T-helper 22 cell (primary cell): ENCODE measurements at places on chromosomes 4 and X.

DNA sequence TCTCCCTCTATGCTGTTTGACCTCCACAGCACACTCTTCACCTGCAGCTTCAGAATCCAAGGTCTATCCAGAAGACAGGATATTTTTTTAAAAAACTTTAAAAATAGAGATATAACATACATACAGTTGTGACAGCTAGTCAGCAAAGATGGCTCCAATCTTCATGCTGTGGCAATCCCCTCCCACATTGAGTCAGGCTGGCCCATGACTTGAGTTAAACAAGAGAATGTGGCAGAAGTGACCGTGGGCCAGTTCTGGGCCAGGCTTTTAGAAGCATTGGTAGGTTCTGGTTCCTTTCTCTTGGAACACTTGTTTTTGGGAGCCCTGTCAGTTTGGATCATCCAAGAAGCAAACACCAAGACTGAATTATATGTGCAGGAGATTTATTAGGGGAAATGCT, 36.1 kb upstream of the REPS2 start:
- no peak for DNase-seq

- DNase-seq = no peak
These were observed 450.0 kb downstream of the PDGFC start for GRCh38 chr4:156521631-156522030.

DNA sequence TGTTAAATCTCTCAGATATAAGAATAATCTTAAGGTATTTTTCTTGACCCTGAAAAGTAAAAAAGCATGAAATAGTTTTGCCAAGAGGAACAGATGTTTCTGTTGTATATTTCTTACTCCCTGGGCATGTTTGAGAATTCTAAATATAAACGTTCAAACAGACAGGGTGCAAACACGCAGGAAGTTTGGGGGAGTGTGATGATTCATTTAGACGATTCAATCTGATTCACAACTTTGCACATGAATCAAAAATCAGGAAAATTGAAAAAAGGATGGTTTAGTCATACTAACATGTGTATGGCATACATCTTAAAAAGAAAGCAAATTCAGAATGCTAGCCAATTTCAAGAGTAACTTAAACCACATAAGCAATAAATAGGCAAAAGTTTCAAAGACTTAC, 340.3 kb upstream of the GRID2 start:
- no peak for DNase-seq

GRCh38 chr4:6492027-6492590, 19.7 kb upstream of the PPP2R2C start:
- DNase-seq = no peak

- DNase-seq = no peak
These were observed 8.4 kb upstream of the MAB21L2 start for GRCh38 chr4:150573534-150573933.

GRCh38 chrX:6120329-6120728, 108.3 kb downstream of the NLGN4X start:
- DNase-seq = no peak

- no peak for DNase-seq
These were observed 295.2 kb upstream of the AGA start for GRCh38 chr4:177737387-177737940.

- DNase-seq = no peak
These were observed 210.7 kb upstream of the PRPS2 start for GRCh38 chrX:12580548-12580947.

GRCh38 chr4:185638093-185638492, 102.8 kb upstream of the PDLIM3 start:
- no peak for DNase-seq

DNA sequence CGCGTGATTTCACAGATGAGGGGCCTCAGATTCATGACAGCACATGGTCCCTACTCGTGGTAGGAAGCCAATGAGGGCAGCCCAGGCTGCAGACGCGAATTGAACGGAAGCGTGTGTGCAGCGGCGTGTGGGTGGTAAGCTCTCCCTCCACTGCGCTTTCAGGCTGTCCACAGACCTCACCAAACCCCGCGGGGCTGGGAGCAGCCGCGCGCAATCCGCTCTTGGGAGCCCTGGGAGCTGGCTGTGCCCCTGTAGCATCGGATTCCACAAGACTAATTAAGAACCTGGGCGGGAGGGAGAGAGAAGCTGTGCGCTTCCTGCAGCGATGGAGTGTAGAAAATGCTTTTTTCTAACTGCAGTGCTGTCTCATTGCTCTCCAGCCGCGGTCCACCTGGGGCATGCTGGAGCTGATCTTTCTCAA, 134.9 kb downstream of the STOX2 start:
- DNase-seq = no peak

GRCh38 chr4:123632693-123633030, 236.1 kb downstream of the SPRY1 start:
- no peak for DNase-seq

- no peak for DNase-seq
These were observed 36.5 kb upstream of the PPM1K start for GRCh38 chr4:88320780-88321373.

- no peak for DNase-seq
These were observed 344.4 kb downstream of the NR3C2 start for GRCh38 chr4:148097801-148098200.

DNA sequence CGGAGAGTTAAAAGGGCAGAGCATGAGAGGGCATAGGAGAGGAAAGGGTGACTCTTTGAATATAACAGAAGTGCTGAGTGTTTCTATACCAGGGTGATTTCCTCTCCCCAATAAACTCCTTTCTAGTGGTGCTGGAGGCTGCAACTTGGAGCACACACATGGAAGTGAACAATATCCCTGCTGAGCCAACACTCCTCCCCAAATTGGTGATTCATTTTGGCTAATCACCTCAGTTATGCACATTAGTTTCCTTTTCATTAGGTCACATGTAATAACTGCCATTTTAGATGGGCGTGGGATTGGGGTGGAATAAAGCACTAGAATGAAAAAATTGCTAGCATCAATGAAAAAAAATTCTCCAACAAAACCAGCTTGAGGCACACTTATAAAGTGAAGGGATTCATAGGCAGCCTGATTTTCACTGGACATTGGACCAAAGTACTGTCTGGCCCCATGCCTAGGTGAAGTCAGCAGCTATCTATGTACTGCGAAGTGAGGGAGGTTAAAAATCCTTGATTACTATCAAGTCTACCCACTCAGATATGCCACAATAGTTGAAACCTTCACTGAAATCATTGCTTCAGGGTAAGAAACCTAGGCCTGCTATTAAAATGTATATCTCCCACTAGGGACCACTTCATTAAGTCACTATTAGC, 174.0 kb downstream of the GLUD2 start:
- DNase-seq = no peak

DNA sequence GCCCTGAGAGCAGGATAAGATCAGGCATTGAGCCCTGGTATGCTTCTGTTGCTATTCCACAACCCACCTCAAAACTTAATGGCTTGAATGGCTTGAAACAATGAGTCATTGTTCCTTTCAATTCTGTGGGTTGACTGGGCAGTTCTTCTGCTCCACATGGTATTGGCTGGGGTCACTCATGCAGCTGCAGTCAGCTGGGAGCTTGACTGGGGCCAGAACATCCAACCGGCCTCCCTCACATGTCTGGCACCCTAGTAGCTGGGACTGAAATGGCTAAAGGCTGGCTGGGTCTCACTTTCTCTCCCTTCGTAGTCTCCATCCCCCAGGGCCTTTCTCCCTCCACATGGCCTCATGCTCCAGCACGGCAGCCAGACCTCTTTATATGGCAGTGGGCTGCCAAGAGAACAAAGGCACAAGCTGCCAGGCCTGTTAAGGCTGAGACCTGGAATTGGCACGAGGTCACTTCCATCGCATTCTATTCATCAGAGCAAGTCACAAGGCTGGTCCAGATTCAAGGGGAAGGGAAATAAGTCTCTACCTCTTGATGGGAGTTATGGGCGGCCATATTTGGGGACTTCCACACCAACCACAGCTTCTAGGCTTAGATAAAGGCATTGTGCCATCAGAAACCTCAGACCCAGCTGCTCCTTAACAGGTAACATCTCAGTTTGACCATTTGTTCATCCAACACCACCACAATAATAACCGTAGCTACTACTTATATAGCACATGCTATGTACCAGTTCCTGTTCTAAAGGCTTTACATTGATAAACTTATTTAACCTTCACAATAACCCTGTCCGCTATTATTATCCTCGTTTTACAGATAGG, 159.7 kb upstream of the ATP6AP2 start:
- no peak for DNase-seq

DNA sequence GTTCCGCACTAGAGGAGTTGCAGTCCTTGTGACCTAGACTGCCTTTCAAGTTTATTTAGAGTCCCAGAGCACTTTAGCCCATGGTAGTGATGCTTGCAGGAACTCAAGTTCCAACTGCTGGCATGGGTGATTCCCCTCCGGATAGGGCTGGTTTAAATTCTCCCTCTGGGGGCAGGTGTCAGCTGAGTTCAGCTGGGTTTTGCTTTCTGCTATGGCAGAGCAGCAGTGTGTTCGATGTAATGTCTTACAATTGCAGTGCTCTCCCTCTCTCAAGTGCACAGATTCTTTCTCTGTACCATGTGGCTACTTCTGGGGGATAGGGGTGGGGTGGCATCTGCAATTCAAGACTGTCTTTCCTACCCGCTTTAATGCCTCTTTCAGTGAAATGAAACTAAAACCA, 164.8 kb upstream of the ZIC3 start:
- DNase-seq = no peak

DNA sequence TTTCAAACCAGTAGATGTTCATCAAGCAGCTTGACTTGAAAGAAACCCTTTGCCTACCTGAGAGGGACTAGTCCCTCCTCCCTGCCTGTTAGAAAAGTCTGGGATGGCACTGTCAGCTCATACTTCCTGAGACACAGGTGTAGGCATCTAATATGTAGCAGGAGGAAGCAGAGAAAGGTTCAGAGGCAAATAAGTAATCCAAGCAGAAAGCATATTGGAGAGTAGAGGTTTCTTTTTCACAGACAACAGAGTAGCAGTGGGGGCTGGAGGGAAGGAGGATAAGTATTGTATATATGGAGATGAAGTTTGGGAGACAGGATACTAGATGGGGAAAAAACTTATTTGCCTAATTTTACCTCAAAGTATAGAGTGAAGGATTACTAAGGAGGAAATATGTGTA, 81.5 kb downstream of the FNIP2 start:
- DNase-seq = no peak

DNA sequence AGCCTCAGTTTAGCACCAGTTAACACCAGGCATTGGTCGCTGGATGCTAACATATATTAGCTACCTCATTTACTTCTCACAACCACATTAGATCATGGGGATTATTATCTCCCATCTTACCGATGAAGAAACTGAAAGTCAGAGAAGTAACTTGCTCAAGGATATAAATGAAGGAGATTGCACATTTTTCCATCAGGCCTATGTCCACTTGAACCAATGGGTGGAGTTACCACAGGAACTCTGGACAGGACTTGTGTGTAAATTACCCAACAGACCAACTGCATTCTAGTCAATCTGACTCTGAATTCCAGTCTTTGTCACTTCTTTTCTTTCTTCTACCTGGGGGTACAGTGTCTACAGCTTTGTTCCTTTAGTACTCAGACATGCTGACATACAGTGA, 1.8 kb downstream of the LNX1 start:
- DNase-seq = no peak

- DNase-seq = peak; percentile 0
These were observed 12.2 kb downstream of the UCP1 start for GRCh38 chr4:140556372-140557085.

DNA sequence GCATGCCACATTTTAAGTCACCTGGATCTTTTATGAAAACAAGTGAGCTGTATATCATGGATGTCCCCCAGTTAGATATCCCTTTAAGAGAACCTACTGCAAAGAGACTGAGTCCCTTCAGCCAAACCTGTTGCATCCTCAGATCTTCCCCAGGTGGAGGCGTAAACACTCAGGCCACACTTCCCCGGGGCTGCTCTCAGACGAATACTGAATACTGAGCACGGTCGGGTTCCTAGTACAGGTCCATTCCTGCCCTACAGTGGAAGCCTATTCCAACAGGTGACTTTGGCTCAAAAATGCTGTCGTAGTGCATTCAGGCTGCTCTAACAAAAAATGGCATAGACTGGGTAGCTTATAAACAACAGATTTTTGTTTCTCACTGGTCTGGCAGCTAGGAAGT, 320.2 kb upstream of the CLNK start:
- DNase-seq = no peak

DNA sequence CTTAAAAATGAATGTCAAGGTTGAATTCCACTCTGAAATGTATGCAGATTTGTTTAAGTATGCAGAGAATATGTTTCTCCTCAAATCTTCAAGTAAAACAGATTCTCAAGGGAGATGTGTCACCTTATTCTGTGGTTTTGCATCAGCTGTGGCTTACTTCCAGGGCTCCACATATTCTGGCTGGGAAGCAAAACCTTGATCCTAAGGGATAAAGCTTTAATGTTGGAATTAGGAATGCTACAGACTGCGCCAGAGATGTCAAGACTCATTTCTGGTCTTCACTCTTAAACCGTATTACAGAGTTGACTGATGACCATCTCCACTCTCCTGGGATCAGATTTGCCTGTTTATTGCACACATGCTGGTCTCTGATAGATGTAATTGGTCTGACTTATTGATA, 143.9 kb upstream of the DIPK2B start:
- no peak for DNase-seq

- no peak for DNase-seq
These were observed 1207.4 kb downstream of the ADGRL3 start for GRCh38 chr4:62407534-62407933.

DNA sequence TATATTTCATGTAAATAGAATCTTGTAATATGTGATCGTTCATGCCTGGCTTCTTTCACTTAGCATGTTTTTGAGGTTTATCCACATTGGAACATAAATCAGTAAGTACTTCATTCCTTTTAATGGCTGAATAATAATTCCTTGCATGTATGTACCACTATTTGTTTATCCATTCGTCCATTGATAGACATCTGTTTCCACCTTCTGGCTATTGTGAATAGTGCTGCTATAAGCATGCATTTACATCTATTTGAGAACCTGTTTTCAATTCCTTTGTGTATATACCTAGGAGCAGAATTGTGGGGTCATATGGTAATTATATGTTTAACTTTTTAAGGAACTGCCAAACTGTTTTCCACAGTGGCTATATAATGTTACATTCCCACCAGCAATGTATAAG, 356.7 kb upstream of the DIPK2B start:
- DNase-seq = no peak

DNA sequence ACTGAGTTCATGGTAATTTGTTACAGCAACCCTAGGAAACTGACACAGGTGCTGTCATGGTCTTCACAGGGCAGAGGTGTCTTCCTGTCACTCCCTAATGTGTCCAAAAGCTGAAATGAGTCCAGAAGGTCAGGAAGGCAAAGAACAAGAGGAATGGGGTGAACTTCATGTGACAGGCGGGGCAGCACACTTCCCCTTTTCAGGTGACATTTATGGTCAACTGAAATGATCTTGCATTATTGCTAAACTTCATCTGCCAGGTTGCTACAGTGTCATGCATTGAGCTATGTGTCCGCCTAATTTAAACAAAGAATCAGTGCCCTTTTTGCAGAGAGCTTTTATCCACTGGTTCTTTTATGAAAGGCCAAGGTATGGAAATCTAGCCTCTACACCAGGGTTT, 15.9 kb upstream of the CCDC149 start:
- DNase-seq = no peak

DNA sequence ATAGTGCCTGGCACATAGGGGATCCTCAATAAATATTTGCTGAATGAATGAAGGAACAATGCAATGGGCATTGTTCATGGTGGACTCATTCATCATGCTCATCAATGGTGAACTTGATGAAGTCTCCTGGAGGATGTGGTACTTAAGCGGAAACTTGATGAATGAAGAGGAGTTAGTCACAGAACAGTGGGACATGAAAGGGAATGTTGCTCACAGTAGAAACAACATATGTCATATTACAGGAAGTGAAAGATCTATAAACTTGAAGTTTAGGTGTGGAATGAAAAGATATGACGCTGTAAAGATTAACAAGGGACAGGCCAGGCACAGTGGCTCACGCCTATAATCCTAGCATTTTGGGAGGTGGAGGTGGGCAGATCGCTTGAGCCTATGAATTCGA, 224.1 kb downstream of the PPP3CA start:
- no peak for DNase-seq
